ENCODE measurements at places on chromosomes 5 and 9.
A peak's percentile ranks its signal among the peaks of the same experiment; 100 is the strongest.

GRCh38 chr5:113678924-113679575 is 165.6 kb downstream of the YTHDC2 start:
- no peak overlapping the region for H3K27ac ChIP-seq
- peak; percentile 26 for DNase-seq
- no peaks in the 10 kb centered on the region for H3K27me3 ChIP-seq
- H3K36me3 ChIP-seq: no peaks in the 10 kb centered on the region

GRCh38 chr5:30838936-30839496 is 354.5 kb upstream of the CDH6 start:
- no peaks in the 10 kb centered on the region for H3K27me3 ChIP-seq
- no peak for DNase-seq
- H3K27ac ChIP-seq: no peak overlapping the region
- no peaks in the 10 kb centered on the region for H3K36me3 ChIP-seq
- no peak overlapping the region for H3K4me3 ChIP-seq

- H3K36me3 ChIP-seq: no peaks in the 10 kb centered on the region
- DNase-seq: peak; percentile 40
- H3K27ac ChIP-seq: peak overlapping the region; percentile 12
Observed at GRCh38 chr5:177369645-177370440, 12.1 kb downstream of the RGS14 start.

DNA sequence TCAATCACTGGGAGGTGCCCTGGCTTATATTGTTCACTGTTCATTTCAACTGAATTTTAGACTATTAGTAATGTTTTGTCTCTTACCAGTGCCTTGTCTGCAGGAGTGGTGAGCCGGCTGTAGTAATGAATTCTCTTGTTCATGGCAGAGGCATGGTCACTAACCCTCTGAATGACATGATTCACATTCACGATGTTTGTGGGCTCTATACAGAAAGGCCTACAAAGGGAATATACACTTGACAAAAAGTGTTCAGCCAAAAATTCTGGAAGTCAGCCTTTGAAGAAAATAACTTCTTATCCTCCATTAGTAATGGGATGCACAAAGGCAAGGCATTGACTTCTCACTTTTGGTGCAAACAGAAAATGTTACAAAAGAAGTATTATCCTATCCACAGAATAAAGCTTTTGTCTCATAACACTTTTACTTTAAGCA is 39.6 kb downstream of the SLC38A9 start:
- peaks cover 22% of the 10 kb centered on the region for H3K4me1 ChIP-seq
- peak overlapping the region; percentile 3 for H3K27ac ChIP-seq
- peaks cover 5% of the 10 kb centered on the region for H3K36me3 ChIP-seq
- no peaks in the 10 kb centered on the region for H3K27me3 ChIP-seq

GRCh38 chr5:36079200-36079781 is 12.6 kb upstream of the UGT3A2 start:
- H3K4me3 ChIP-seq: no peak overlapping the region
- no peak overlapping the region for H3K27ac ChIP-seq
- H3K4me1 ChIP-seq: no peaks in the 10 kb centered on the region

- H3K27ac ChIP-seq: no peak overlapping the region
- H3K36me3 ChIP-seq: no peaks in the 10 kb centered on the region
- no peak for DNase-seq
Observed at GRCh38 chr9:36828611-36829013, 205.5 kb downstream of the PAX5 start.

DNA sequence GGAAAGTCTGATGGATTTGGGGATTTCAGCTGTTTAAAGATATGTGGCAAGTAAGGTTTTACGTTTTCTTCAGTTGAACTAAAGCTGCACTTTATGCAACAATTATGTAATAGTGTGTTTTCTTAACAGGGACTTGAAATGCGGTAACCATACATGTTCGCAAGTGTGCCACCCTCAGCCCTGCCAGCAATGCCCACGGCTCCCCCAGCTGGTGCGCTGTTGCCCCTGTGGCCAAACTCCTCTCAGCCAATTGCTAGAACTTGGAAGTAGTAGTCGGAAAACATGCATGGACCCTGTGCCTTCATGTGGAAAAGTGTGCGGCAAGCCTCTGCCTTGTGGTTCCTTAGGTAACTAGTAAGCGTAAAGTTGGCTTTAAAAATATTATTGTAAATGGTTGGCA is 28.5 kb downstream of the NFX1 start:
- H3K27me3 ChIP-seq: no peaks in the 10 kb centered on the region
- H3K27ac ChIP-seq: no peak overlapping the region
- DNase-seq: no peak
- peaks cover 12% of the 10 kb centered on the region for H3K4me1 ChIP-seq

- H3K36me3 ChIP-seq: no peaks in the 10 kb centered on the region
- no peaks in the 10 kb centered on the region for H3K4me1 ChIP-seq
- no peak overlapping the region for H3K4me3 ChIP-seq
- no peak overlapping the region for H3K27ac ChIP-seq
- DNase-seq: no peak
Observed at GRCh38 chr5:128858995-128859394, 106.3 kb upstream of the SLC27A6 start.

- no peak for DNase-seq
- no peak overlapping the region for H3K27ac ChIP-seq
- H3K36me3 ChIP-seq: no peaks in the 10 kb centered on the region
- H3K4me3 ChIP-seq: no peak overlapping the region
- no peaks in the 10 kb centered on the region for H3K27me3 ChIP-seq
- no peaks in the 10 kb centered on the region for H3K4me1 ChIP-seq
Observed at GRCh38 chr5:175683921-175684320, 26.1 kb downstream of the HRH2 start.

- H3K36me3 ChIP-seq: no peaks in the 10 kb centered on the region
- H3K4me3 ChIP-seq: no peak overlapping the region
Observed at GRCh38 chr5:74576941-74577456, 63.5 kb downstream of the ENC1 start.

GRCh38 chr9:83219924-83220438 is 157.0 kb upstream of the RASEF start:
- H3K36me3 ChIP-seq: no peaks in the 10 kb centered on the region
- no peaks in the 10 kb centered on the region for H3K27me3 ChIP-seq
- DNase-seq: no peak
- peaks cover 13% of the 10 kb centered on the region for H3K4me1 ChIP-seq

DNA sequence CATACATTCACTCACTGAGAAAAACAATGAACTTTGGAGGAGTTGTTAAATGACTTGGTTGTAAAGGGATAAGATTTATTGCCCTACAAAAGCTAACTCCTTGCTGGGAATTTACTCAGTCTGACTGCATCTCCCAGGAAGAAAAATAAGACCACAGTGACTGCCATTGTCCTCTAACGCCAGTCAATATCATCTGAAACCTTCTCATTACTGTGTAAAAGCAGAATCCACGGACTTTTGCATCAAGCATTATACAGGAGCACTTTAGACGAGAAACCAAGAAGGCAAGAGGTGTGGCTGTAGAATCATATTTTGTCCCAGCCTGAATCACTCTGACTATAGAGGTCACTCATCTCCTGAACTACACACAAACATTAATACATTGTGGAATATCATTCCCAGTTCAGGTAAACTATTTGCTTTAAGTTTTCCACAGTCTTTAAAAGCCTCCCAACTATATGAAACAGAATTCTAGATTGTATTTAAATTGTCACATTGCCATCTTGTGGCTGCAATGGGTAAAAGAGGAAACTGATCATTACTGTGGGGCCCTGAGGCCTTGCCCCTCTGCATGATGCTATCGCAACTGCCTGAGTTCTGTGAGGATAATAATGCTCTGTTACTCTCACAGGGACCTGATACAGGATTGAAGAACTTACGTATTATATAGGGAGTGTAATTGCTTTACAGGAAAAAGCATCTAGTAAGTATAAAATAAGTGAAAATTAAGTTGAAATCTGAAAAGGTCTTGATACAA is 142.9 kb downstream of the SLCO4C1 start:
- H3K36me3 ChIP-seq: no peaks in the 10 kb centered on the region
- no peaks in the 10 kb centered on the region for H3K4me1 ChIP-seq
- no peak overlapping the region for H3K4me3 ChIP-seq
- no peaks in the 10 kb centered on the region for H3K27me3 ChIP-seq
- no peak for DNase-seq

DNA sequence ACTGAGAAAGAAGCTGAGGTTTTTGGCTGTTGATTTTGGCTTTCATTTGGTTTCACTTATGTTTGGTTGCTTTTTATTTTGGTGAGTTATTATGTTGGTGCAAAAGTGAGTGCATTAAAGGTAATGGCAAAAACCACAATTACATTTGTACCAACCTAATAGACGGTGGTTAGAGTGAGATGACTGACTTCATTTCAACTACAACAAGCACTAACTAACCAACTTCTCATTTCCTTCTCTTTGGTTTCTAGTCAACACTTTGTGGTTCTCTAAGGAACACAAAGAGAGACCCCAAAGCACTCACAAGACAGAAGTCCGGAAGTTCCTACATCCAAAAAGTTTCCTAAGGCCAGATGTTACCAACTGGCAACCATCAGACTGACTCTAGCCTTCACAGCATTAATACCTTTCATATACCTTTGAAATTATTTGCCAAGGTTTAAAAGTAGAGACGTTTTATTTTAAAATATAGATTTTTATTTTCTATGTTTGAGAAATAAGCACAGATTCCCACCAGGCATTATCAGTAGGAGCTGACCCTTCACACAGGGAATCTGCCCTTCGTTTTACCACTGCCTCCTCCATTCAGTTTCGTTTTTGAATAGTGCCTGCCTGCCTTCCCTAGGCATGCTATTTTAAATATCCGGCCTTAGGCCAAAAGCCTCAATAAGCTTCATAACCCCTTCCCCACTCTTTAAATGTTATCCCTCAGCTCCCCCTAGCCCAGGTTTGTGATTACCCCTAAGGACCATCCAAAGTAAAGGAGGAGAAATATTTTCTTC is 301.1 kb upstream of the PTGER4 start:
- no peaks in the 10 kb centered on the region for H3K27me3 ChIP-seq
- no peak overlapping the region for H3K27ac ChIP-seq
- DNase-seq: no peak
- H3K4me3 ChIP-seq: no peak overlapping the region

- no peaks in the 10 kb centered on the region for H3K4me1 ChIP-seq
- no peaks in the 10 kb centered on the region for H3K36me3 ChIP-seq
- no peaks in the 10 kb centered on the region for H3K27me3 ChIP-seq
- no peak overlapping the region for H3K27ac ChIP-seq
Observed at GRCh38 chr5:43270645-43271044, 42.6 kb downstream of the HMGCS1 start.

GRCh38 chr5:95384485-95385213 is 6.5 kb upstream of the FAM81B start:
- no peaks in the 10 kb centered on the region for H3K36me3 ChIP-seq
- no peak overlapping the region for H3K4me3 ChIP-seq
- H3K4me1 ChIP-seq: no peaks in the 10 kb centered on the region
- no peaks in the 10 kb centered on the region for H3K27me3 ChIP-seq

GRCh38 chr5:162289489-162289888 is 221.9 kb downstream of the GABRG2 start:
- H3K27me3 ChIP-seq: no peaks in the 10 kb centered on the region
- H3K36me3 ChIP-seq: no peaks in the 10 kb centered on the region
- DNase-seq: no peak

DNA sequence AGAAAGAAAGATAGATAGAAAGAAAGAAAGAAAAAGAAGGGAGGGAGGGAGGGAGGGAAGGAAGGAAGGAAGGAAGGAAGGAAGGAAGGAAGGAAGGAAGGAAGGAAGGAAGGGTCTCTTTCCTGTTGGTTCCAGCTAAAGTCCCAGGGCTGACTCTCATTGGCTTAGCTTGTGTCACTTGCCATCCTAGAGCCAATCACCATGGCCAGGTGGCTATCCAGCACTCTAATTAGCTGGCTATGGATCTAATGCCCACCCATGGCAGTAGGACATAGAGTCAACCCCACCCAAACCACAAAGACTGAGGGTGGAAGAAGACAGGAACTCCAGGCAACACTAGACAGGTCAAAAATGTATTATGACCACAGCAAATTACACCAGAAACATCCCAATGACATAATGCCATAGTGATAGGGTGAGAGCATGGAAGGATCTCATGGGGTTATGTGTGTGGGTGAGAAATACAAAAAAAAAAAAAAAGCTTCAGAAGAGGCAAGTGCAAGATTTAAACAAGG is 10.8 kb upstream of the CPLX2 start:
- no peak for DNase-seq
- H3K27ac ChIP-seq: no peak overlapping the region
- no peaks in the 10 kb centered on the region for H3K4me1 ChIP-seq
- no peak overlapping the region for H3K4me3 ChIP-seq

DNA sequence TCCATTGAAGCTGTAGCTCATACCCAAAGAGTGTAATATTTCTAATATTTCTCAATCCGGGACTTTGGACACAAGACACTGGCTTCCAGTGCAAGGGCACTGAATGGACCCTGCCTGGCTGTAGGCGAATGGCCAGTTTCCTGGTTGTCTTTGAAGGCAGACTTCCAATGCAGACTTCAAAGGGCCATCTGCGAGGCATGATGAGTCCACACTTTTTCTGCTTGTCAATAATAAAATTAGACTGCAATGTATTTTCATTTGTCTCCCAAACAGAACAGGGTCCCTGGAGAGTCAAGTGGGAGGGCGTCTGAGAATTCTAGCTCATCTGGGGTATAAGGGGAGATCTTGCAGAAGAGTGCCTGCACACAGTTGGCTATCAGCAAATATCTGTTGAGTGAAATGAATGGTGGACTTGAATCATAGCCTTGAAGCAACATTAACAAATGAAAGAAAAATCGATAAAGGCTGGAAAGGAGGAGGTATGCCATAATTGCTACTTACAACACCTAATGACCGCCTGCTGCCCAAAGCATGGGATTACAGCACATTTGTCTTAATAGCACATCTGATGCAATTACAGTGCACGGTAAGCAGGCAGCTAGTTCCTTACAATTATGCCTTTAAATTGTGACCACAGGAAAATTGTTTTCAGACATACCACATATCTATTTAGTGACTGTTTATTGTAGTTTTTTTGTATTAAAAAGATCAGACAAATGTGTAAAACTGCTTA is 137.5 kb downstream of the ARHGEF28 start:
- no peak for DNase-seq
- H3K27me3 ChIP-seq: no peaks in the 10 kb centered on the region
- H3K27ac ChIP-seq: no peak overlapping the region

DNA sequence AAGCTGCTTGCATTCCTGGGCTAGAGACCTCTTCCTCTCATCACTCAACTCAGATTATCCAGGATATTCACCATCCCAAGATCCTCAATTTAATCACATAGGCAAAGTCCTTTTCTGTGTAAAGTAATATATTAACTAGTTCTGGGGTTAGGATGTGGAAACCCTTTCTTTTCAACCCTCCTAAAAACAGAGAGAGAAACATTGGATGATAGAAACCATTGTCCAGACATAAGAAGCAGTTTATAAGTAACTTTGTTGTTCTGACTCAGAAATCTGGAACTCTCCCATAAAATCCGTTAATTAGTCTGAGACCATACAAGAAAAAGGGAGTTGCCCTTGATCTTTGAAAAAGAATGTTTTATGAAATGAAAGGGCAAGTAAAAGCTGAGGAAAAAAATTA is 817.1 kb upstream of the CDH9 start:
- no peak overlapping the region for H3K27ac ChIP-seq
- no peak overlapping the region for H3K4me3 ChIP-seq
- H3K27me3 ChIP-seq: no peaks in the 10 kb centered on the region
- no peaks in the 10 kb centered on the region for H3K36me3 ChIP-seq
- H3K4me1 ChIP-seq: no peaks in the 10 kb centered on the region
- no peak for DNase-seq

GRCh38 chr5:150626853-150627276 is 13.6 kb upstream of the SYNPO start:
- H3K36me3 ChIP-seq: no peaks in the 10 kb centered on the region
- H3K4me1 ChIP-seq: peaks cover 49% of the 10 kb centered on the region
- peak; percentile 75 for DNase-seq
- H3K27ac ChIP-seq: peak overlapping the region; percentile 90
- no peak overlapping the region for H3K4me3 ChIP-seq

- no peak overlapping the region for H3K4me3 ChIP-seq
- no peaks in the 10 kb centered on the region for H3K36me3 ChIP-seq
- H3K27me3 ChIP-seq: no peaks in the 10 kb centered on the region
- DNase-seq: no peak
- peak overlapping the region; percentile 93 for H3K27ac ChIP-seq
- peaks cover 20% of the 10 kb centered on the region for H3K4me1 ChIP-seq
Observed at GRCh38 chr5:126778675-126779403, 1.9 kb downstream of the LMNB1 start.
